Stimulated activated CD8-positive, alpha-beta memory T cell treated with anti-CD3 and anti-CD28 coated beads, Interleukin-4, amount 100 ng/mL, for 1 hour (primary cell): ENCODE measurements at places on chromosomes 13 and 19.

GRCh38 chr19:14553939-14554243 is 18.0 kb downstream of the NDUFB7 start:
- DNase-seq: no peak

GRCh38 chr13:113394339-113394640 is 30.4 kb upstream of the GRTP1 start:
- DNase-seq: no peak

DNA sequence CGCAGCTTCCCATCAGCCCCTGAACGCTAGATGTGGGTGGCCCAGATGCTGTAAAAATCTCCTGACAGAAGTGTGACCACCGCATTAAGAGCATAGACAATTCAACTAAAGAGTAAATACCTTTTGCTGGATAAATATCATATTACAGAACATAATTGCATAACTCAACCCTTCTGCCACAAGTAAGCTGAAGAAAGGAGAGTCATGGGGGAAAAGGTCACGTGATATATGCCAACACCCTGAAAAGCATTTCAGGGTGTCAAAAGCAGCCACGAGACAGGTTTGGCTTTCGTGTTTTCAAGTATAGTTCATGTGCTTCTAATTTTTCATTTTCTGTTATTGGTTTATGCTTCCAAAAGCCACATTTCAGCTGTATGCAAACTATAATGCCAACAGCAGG is 71.3 kb downstream of the LHFPL6 start:
- DNase-seq: no peak

GRCh38 chr19:19946226-19946625 is 45.5 kb downstream of the ZNF93 start:
- DNase-seq: no peak

DNA sequence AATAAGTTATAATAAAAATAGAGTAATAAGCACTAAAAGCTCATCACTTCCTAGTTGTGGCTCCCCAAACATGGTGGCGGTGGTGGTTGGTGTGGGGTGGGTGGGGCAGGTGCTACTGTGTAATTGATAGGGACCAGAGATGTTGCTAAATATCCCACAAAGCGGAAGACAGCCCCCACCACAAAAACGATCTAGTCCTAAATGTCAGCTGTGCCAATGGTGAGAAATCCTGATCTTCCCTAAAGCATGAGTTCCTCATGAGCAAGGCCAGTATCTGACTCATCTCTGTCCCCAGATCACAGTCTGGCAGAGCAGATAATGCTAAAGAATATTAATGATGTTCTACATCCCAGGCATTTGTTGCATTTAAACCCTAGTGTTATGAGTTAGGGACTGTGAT is 1.9 kb upstream of the EDDM13 start:
- DNase-seq: no peak

DNA sequence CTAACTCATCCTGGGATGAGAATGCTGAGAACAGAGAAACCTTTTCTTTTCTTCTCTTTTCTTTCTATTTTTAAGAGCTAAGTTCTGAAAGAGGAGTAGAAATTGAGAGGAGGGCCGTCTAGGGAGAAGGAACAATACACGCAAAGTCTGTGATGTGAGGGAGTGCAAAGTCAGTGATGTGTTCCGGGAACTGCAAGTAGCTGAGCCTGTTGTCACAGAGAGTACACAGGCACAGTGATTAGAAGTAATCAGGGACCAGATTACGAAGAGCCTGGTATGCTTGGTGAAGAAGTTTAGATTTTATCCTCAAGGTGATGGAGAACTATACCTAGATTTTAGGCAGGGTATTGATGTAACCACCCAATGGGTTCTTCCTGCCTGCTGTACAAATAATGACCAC is 32.0 kb upstream of the CXCL17 start:
- no peak for DNase-seq

- no peak for DNase-seq
Observed at GRCh38 chr13:80180740-80181355, 160.1 kb downstream of the SPRY2 start.

- no peak for DNase-seq
Observed at GRCh38 chr13:39016087-39016486, 21.8 kb downstream of the PROSER1 start.

DNA sequence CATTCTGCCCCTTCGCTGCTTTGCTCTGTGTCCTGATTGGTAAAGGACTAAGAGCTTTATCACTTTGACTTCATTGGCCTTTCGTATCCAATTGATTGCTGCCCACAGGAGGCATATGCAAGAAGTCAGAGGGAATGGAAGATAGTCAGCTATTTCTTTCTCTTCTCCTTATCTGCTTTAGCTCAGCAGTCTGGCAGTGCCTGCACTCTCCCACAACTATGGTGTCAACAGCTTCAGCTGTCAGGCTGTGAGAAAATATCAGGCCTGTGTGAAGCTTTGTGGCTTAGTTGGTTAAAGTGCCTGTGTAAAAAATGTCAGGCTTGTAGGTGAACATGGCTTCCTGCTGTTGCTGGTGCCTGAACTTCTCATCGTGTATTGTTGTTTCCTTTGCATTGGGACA is 243.0 kb downstream of the PCDH17 start:
- no peak for DNase-seq

- DNase-seq: no peak
Observed at GRCh38 chr19:33818411-33818810, 21.7 kb downstream of the KCTD15 start.

- DNase-seq: no peak
Observed at GRCh38 chr13:30027569-30028455, 177.4 kb upstream of the UBL3 start.

DNA sequence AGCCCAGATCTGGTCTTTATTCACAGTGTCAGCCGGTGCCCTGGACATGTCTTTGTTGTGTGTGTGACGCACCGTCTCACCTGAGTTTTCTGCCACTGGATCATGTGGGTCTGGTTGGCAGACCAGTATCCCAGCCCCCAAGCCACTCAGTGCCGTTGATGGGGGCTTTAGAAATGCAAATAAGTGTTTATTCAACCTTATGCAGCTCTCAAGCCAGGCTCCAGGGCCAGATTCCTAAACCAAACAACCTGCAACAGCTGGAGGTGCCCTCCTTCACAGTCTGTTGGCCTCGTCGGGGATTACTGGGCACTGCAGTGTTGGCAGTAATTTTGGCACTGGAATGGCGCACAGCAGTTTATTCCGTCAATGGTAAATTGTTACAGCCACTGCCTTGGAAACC is 21.6 kb downstream of the FAM124A start:
- no peak for DNase-seq

DNA sequence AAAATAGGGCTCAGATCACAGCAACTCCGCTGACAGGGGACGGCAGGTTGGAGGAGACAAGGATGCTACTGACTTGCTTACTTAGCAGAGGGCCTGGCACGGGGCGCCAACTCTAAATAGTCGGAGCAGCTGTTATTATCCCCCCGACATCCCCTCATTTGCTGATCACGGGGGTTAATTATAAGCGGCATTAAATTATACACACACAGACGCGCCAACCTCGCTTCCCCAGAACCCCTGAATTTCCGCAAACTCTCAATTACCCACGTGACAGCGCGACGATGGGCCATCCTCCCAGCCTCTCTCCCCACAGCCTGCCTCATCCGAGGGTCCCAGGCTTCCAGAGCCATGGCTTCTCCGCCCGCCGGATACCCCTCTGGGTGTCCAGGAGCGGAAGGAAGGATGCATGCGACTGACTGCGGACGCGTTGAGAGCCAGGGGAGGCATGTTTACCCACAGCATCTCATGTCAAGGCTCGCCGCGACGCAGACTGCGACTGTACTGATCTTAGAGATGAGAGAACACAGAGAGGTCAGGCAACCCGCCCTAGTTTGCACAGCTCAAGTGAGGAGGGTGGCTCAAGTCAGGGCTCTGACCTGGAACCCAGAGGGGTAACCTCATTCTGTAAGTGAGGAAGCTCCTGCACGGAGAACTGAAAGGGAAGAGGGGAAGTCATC is 5.7 kb downstream of the PTPRS start:
- no peak for DNase-seq

GRCh38 chr19:4264812-4265211 is 14.3 kb upstream of the SHD start:
- no peak for DNase-seq

- DNase-seq: no peak
Observed at GRCh38 chr19:47028195-47028601, 8.6 kb downstream of the NPAS1 start.

- DNase-seq: no peak
Observed at GRCh38 chr19:48237057-48237456, 18.7 kb downstream of the CARD8 start.
